G401 (cell line): ENCODE measurements at places on chromosomes 5 and 9.

DNA sequence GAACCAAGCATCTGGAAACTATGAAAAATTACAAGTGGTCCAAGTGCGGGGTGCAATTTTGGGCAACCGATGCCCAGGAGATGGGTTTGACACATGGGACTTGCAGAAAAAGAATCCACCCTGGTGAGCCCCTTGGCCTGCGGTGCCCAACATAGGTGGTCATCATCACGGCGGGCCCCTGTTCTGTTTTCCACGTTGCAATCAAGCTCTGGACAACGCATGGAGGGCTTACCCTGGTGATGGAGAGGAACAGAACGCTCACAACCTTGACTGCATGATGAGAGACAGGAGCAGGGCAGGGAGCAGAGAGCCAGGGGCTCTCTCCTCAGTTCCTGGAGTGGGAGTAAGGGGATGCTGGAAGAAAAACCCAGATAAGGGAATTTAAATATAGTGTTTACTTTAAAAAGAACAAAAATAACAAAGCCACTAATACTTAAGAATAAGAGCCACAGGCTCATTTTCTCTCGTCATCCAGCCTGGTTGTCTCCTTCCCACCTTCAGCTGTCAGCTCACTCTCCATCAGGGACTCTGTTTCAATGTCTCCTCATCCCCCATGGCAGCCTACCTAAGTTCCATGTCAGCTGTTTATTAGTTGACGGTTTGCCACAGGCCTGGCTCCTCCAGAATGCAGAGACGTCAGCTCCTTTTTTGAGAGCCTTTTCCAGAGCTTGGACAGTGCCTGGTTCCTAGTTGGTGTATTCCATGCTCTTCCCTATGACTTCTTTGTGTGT lies 172.1 kb downstream of the GADD45G start:
- DNase-seq: no peak

- DNase-seq: no peak
Measured at GRCh38 chr9:81953096-81953495, 9.8 kb downstream of the SPATA31D3 start.

DNA sequence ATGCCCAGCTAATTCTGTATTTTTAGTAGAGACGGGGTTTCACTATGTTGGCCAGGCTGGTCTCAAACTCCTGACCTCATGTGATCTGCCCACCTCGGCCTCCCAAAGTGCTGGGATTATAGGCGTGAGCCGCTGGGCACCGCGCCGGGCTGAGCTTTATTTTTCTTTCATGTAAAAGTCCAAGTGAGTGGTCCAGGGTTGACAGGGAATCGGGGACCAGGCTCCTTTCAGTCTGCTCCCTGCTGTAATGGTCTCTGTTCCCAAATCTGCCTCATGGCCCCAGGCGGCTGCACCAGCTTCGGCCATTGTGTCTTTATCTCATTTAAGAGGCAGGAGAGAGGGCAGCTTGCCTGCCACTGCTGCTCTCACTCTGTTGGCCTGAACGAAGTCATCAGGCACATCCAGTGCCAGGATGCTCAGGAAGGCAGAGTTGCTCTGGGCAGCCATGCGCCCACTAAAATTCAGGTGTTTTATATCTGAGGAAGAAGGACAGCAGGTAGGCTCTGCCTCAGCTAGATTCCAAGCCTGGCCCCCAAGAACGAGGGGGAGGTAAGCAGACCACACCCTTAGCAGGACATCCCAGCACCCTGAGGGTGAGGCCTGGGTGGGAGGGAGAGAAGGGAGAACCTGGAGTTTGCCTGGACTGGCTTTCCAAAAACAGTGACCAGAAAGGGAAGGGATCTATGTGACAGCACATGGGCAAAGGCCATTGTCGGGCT lies 1.7 kb upstream of the CCDC183 start:
- DNase-seq: no peak

- DNase-seq: no peak
Measured at GRCh38 chr9:89706731-89707191, 101.9 kb downstream of the GADD45G start.

- DNase-seq: no peak
Measured at GRCh38 chr5:6724321-6724929, 11.2 kb downstream of the TENT4A start.

DNA sequence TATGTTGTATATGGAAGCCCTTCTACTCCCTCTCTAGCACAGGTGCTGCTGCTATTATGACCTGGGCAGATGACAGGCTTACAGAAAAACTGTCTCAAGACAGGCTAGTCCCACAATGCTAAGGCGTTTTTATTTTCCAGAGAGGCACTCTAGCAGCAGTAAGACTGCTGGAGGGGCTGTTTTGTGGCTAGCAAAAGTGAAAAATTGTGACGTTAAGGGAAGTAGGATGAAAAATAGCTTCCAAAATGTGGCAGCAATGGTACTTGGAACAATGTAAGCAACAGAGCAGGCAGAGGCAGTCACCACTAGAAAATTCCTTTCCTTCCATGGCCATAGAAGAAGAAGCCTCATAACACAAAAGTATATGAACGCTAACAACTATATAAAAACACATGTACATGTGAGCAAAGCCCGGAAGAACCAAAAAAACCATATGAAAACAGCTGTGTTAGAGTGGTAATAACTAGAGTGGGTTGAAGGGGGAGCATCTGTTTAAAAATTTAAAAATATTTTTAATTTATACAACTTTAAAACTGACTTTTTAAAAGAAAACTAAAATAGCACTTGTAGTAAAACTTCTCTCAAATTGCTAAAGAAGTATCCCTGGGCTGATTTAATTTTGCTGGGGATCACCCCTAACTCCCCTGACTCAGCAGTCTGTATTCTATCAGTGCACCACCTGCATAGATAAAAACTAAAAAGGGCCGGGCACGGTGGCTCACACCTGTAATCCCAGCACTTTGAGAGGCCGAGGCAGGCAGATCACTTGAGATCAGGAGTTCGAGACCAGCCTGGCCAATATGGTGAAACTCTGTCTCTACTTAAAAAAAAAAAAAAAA lies 30.6 kb downstream of the CLINT1 start:
- no peak for DNase-seq

GRCh38 chr5:176779537-176779936 lies 30.8 kb upstream of the UNC5A start:
- no peak for DNase-seq

GRCh38 chr5:35094948-35095347 lies 47.2 kb upstream of the AGXT2 start:
- DNase-seq: no peak

GRCh38 chr9:111969622-111970021 lies 73.0 kb downstream of the UGCG start:
- no peak for DNase-seq

DNA sequence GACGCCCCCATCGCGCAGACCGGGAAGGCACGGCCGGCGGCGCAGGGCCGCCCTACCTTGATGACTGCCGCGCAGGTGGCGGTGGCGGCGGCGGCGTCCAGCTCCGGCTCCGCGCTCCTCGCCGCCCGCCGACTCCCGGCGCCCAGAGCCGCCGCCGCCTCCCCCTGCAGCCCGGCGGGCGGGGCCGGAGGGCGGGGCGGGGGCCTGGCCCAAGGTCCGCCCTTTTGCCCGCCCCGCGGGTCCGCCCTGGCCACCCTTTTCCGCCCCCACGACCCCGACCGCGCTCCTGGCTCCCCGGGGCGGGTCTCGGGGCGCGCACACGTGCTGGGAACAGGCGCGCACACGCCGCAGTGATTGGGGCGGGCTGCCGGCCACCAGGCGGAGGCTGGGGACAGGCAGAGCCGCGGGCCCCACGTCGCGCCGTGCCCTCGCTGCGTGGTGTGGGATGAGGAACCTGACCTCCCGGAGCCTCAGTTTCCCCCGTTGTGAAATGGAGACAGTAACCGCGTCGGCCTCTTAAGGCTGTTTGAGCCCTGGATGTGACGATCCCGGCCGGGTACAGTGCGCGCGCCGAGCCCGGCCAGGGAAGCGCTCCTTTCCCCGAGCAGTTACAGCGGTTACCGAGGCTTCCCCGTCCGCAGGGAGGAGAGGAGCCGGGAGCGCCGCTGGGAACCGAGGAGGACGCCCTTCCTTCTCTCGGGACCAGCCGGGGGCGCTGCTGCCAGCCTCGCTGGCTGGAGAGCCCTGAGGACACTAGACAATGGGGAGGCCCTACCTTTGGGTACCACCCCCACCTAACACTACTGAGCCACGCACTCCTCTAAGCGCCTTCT lies at the start of gene CORO2A:
TSS of gene CORO2A (minus strand) at position 135 of the 833 bp plus-strand sequence. CDS start 34,977 bp downstream, outside the sequence.
- peak; percentile 84 for DNase-seq

DNA sequence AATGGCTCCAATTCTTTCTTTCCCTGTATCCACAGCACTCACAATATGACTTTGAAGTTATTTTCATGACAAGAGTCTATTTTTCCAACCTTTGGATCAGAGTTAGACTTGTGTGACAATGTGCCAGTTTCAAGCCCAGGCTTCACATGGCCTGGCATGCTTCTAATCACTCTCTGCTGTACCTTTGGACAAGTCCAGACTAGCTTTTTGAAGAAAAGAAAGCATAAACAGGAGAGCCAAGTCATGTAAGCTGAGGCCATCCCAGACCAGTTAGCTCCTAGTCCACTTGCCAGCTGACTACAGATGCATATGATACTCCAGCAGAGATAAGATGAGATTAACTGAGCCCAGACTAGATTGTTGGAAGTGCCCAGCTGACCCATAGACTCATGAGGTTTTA lies 513.6 kb upstream of the C9orf72 start:
- DNase-seq: no peak

GRCh38 chr5:42636946-42637345 lies 119.7 kb upstream of the CCDC152 start:
- no peak for DNase-seq

DNA sequence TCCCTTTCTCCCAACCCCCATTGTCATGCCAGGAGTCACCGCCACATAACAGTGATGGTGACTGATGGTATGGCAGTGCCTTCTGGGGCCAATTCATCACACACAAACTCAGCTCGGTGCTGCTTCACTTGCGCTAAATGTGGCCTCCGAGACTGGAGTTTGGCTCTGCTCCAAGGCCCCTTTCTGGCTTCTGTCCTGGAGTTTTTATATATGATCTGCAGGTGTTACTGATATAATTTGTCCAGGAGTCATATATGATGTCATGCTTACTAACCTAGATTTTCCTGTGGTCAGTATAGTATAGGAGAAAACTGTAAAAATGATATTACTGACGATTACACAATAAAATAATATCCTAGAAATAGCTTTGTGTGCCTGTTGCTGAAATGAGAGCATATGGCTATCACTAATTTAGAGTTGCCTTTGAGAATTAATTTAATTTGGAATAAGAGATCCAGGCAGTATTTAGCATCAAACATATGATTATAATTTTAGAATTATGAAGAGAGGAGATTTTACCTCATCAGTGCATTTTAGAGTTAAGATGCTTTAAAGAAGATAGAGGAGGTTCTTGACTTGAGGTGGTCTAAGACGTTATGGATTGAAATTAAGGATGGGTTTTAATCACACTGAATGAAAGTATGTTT lies 334.1 kb upstream of the CD180 start:
- DNase-seq: peak; percentile 76

GRCh38 chr9:35687972-35688557 lies 1.7 kb downstream of the TPM2 start:
- no peak for DNase-seq

GRCh38 chr5:31769530-31769929 lies 130.6 kb downstream of the PDZD2 start:
- no peak for DNase-seq

GRCh38 chr9:38160613-38161215 lies 91.7 kb upstream of the SHB start:
- peak; percentile 25 for DNase-seq

DNA sequence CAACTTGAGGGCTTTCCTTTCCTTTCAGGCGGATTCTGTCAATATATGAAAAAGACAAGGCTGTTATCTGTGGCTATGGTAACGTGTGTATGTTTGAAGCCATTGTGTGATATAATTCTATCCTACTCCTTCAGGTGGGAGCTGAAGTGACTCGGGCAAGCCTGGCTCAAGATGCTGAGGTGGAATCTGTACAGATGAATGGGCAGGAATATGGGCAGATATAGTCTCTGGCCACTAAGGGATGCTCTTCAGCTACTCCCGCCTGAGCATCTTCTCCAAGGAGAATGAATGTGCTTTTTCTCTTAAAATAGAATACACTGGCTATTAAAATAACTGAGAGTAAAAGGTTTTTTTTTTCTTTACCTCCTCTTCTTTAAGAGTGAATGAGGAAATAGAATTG lies 244.8 kb downstream of the ADGRV1 start:
- DNase-seq: no peak

DNA sequence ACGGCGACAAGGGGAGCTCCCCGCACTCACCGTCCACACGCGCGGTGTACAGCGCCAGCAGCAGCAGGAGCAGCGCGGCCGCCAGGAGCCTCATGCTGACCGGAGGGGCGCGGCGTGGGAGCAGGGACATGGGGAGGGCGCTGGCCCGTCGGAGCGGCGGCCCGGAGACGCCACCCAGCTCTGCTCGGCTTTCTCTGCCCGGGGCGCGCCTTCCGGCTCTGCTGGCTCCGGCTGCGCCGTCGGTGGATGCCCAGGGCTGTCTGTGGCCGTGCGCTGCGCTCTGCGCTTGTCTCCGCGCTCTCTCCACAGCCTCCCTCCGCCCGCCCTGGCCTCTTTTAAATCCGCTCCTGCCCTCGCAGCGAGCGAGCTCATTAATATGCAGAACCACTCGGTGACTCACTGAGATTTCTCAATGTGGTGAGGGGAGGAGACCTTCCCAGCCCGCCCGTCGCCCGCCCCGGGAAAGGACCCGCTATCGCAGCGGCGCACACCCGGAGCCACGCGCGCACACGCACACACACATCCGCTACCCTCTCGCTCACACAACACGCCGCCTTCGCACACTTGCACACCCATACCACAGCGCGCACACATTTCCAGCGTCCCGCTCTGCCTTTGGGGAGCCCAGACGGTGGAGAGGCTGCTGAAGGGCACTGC lies at the start of gene CXCL14:
TSS of gene CXCL14 (minus strand) at position 307 of the 657 bp plus-strand sequence. CDS start at position 94, 213 bp downstream.
- no peak for DNase-seq

GRCh38 chr9:91681461-91682305 lies 258.1 kb upstream of the NFIL3 start:
- DNase-seq: peak; percentile 67

DNA sequence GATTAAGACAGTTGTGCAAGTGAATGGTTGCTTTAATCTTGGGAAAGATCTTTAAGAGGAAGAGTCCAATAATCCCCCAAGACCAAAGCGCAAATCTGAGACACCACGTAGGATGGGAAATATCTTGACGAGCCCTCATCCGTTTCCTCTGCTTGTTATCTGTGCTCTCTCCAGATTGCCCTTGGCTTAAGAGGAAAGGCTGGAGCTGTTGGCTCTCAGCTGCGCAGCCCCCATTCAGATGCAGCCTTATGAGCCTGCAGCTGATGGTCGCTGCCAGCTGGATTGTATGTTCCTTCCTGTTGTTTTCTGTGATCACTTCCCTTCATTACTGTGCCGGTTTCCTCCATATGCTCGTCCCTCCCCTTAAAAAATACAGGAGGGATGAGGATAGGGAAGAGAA lies 47.7 kb downstream of the PWWP2A start:
- peak; percentile 79 for DNase-seq

DNA sequence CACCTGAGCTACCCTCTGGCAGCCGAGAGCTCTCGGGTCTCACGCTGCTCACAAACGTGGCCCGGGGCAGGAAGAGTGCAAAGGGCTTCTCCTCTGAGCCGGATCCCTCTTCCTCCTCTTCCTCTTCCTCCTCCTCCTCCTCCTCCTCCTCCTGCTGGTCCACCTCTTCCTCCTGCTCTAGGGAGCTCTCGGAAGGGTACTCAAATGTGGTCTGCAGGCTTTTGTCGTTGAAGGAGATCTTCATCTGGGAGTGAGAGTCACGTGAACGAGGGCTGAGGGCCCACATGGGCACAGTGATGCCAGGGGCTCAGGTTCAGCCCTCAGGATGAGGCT lies 3.9 kb downstream of the SSNA1 start:
- no peak for DNase-seq
